Kidney epithelial cell (primary cell): ENCODE measurements at places on chromosomes 11 and 22. TPM values are rescaled to one million over a fixed set of nuclear protein-coding genes. Genes with fewer than 3 reads are reported as not detected.

CARD18 gene
- not detected in 2 replicates for total RNA-seq

- no peak for DNase-seq
These were observed 814 bp upstream of the NARS2 start for GRCh38 chr11:78575478-78575877.

MPPED2 gene
- 0.42 and 1.8 TPM in 2 replicates for total RNA-seq

- no peak for DNase-seq
These were observed 24.5 kb upstream of the LRRC4C start for GRCh38 chr11:41483956-41484355.

GRCh38 chr11:113148076-113148475 lies 166.3 kb upstream of the TTC12 start:
- DNase-seq: no peak

MRGPRX4 gene
- not detected in 2 replicates for total RNA-seq

DNA sequence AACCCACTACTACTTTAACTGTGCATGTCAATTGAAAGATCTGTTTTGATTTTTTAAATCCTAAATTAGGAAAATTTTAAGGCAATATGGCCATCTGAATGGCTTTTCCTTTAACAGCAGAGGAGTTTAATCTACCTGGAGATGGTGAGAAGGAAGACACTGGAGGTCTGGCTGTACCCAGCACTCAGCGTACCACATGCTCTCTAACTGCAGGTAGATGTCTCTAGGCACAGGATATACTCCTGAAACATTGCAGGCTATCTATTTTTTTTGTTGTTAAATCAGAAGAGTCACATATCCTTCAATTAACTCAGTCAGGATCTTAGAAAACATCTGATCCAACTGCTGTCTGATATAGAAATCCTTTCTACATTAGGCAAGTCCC lies 17.3 kb upstream of the CASTOR1 start:
- DNase-seq: no peak

DNA sequence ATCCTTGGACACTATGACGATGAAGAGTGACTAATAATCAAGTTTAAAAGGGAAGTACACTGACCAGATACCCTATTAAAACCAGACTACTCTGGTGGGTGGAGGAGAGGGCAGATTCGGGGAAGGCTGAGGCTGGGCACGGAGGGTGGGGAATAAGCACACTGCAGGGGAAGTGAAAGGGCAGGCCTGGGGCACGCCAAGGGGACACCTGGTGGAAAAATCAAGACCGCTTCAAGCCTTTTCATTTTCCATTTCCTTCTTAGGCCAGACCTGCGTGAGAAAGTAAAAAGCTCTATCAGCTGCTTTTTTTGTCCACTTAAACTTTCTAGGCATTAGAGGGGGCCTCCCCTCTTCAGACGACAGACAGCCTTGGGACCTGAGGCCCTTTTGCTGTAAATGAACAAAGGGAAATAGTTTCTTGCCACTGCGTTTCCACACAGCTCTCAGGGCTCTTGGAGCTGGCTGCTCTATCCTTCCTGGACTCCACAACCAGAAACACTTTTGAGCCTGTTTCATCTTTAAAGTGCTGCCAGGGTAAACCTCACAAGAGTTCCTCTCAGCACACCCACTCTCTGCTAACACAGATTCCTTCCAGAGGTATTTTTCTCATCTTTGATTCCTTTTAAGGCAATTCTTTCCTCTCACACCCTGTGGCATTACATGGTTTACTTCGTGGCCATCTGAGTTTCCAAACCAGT lies 25.0 kb upstream of the SERPIND1 start:
- DNase-seq: no peak

DNA sequence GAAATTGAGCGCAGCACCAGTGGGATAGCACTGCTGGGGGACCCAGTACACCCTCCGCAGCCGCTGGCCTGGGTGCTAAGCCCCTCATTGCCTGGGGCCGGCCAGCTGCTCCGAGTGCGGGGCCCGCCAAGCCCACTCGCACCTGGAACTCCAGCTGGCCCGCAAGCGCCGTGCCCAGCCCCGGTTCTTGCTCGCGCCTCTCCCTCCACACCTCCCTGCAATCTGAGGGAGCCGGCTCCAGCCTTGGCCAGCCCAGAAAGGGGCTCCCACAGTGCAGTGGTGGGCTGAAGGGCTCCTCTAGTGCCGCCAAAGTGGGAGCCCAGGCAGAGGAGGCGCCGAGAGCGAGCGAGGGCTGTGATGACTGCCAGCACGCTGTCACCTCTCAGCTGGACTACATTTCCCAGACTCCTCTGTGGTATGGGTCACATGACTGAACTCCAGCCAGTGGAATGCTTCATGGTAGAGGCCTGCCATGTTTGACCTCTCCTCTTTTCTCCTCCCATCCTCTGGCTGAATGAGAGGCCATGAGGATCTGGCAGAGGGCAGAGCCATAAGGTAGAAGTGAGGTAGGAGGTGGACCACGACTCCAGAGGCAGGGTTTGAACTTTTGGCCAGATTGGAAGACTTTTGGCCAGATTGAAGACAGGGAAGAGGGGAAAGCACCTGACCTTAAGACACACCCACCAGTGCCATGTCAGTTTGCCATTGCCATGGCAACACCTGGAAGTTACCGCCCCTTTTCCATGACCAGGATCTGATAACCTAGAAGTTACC lies 6.2 kb downstream of the MRGPRD start:
- no peak for DNase-seq

- no peak for DNase-seq
These were observed 69.6 kb downstream of the RAB30 start for GRCh38 chr11:83002053-83002452.

ANKK1 gene
- 0.50 and 0.75 TPM in 2 replicates for total RNA-seq
